ENCODE measurements at places on chromosomes 7 and 10. TPM values are rescaled to one million over a fixed set of nuclear protein-coding genes. Genes with fewer than 3 reads are reported as not detected.

Gene MCM10
- 11.5 TPM for polyA plus RNA-seq

Gene ELFN1
- 18.1 TPM for polyA plus RNA-seq

Gene CRYGN
- polyA plus RNA-seq, result 5.1 TPM

Gene PSD
- 12.2 TPM for polyA plus RNA-seq

Gene INMT
- 1.1 TPM for polyA plus RNA-seq

Gene SLC16A9
- 42.6 TPM for polyA plus RNA-seq

Gene HKDC1
- polyA plus RNA-seq, result 21.0 TPM

Gene ZNF239
- 13.6 TPM for polyA plus RNA-seq

Gene LRRC17
- polyA plus RNA-seq, result 82.9 TPM

Gene PTPRN2
- polyA plus RNA-seq, result 7.5 TPM

Gene VIPR2
- 2.1 TPM for polyA plus RNA-seq

Gene PNLIP
- polyA plus RNA-seq, result not detected

Gene CDC14C
- not detected for polyA plus RNA-seq

Gene CLRN3
- 22.2 TPM for polyA plus RNA-seq

Gene TMEM184A
- 8.6 TPM for polyA plus RNA-seq

Gene HMX2
- polyA plus RNA-seq, result 1.5 TPM

Gene CALCR
- 0.88 TPM for polyA plus RNA-seq

Gene TAS2R3
- 0.50 TPM for polyA plus RNA-seq

Gene SFRP5
- 0.11 TPM for polyA plus RNA-seq

Gene ATOH7
- polyA plus RNA-seq, result 1.4 TPM

Gene ACTL6B
- polyA plus RNA-seq, result not detected

Gene CPEB3
- polyA plus RNA-seq, result 3.6 TPM

Gene AUTS2
- polyA plus RNA-seq, result 86.6 TPM

Gene OPALIN
- polyA plus RNA-seq, result not detected

Gene ZNF425
- polyA plus RNA-seq, result 7.6 TPM

Gene STAG3
- polyA plus RNA-seq, result 33.4 TPM

Gene PON1
- 0.41 TPM for polyA plus RNA-seq

Gene DGKI
- polyA plus RNA-seq, result 2.3 TPM

Gene ANLN
- 24.2 TPM for polyA plus RNA-seq

Gene MOGAT3
- 0.83 TPM for polyA plus RNA-seq
